Dermis blood vessel endothelial cell (primary cell): ENCODE measurements at places on chromosomes 16 and 17.

DNA sequence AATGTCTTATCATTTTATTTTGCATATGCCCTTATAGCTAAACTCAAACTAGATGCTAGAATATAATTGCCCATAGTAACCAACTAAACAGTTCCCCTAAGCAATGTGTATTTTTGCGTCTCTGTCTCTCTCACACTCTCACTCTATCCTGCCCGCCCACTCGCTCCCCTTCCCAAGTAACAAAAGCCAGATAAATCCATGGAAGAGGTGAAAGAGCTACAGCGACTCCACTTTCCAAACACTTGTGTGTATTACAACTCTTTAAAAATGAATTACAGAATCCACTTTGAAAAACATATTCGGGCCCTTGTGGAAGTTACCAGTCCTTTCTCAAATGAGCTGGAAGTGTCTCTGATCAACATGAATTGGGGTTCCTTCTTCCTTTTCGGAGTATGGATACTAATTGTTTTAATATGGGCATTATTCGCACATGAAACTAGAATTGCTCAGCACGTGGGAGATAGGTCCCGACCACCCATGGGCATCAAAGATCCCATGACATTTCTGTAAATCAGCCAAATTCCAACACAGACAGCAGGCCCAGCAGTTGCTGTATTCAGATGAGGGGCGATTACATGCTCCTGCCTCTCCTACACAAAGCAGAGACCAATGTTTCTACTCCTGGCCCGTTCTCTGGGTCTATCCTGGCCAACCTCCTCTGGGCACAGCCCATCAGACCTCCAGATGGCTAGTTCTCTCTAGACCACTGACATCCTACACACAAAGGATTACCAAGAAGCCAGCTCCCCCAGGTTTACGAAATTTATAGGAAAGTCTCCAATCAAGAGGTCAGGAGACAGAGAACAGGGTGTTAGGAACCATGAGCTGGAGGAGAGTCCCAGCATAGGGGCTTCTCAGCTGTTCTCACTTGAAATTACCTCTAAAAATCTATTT is 121.5 kb downstream of the ZFHX3 start:
- no peak for DNase-seq

DNA sequence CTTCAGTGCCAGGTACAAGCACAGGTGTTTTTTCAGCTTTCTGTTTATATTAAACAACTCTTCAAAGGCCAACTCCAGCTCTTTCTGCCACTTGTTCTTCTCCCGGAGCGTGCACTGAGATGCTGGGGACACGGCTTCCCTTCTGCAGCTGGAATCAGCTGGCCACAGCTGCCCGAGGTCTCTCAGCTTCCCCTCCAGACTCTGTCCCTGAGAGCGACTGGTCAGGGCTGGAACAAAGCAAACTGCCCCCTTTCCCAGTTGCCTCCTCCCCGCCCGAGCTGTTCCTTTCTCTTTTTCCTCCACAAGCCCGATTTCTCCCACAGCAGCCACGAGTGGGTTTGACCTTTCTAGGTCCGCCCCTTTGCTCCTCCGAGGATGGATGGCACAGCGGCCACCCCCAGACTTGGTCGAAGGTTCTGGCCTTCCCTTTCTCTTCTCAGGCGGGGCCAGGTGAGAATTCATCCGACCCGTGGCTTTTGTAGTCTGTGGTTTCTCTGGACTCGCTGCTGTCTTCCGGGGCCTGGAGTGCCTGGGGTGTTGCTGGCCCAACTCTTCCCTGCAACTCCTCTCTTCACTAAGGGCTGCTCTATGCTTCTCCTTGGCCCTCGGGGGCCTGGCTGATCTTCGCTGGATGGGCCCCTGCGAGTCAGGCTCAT is 11.5 kb downstream of the CEP295NL start:
- DNase-seq, result no peak

GRCh38 chr17:14737984-14738651 is 437.2 kb downstream of the HS3ST3B1 start:
- no peak for DNase-seq

- DNase-seq, result no peak
Observed at GRCh38 chr16:7420843-7421242, 88.2 kb downstream of the RBFOX1 start.

GRCh38 chr16:58733671-58734458 is at the start of gene GOT2:
Gene GOT2 (minus strand): TSS chr16:58734316. CDS start chr16:58734228, 88 bp downstream.
- DNase-seq, result peak; percentile 94

DNA sequence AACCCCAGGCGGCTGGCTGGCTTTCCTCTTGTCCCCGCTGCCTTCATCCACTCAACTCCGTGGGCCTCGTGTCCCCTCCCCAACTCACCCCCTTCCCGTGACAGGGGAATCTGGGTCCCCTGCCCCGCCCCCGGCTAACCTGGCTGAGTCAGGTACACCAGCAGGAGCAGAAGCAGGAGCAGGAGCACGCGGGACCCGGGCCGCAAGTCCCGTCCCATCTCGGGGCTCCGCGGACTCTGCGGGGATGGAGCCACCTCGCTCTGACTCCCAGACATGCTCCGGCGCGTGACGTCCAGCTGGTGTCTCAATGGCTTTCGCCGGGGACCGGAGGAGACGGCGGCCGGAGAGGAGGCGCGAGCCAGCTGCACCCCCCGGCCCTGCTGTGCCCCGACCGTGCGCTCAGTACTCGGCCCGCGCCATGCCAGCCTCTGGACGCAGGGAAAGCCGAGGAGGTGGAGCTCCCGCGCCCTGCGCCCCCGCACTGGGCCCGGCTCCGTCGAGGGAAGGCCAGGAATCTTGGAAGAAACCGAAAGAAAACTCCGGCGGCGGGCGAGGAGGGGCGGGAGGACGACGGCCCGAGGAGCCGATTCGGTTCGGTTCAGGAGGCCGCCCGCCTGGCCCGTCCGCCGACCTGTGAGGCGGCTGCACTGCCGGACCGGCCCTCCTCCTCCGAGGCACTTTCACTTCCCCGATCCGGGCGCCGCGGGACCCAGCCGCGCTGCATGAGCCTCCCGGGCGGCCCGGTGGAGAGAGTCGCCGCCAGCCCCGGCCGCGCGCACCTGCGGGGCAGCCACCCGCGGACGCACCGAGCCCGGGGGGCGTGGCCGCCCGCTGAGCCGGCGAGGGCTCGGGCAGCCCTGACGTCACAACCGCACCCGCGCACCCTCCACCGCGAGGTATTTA is at the start of the genes CXCL16 and ZMYND15:
CXCL16 (minus strand) TSS at position 807 of the 903 bp plus-strand sequence; CDS start at position 218, 589 bp downstream.
ZMYND15 (plus strand) TSS at position 712 of the 903 bp plus-strand sequence. CDS start 716 bp downstream, outside the sequence.
- peak; percentile 55 for DNase-seq

- no peak for DNase-seq
Observed at GRCh38 chr17:35377068-35377467, 3.6 kb upstream of the SLFN11 start.

DNA sequence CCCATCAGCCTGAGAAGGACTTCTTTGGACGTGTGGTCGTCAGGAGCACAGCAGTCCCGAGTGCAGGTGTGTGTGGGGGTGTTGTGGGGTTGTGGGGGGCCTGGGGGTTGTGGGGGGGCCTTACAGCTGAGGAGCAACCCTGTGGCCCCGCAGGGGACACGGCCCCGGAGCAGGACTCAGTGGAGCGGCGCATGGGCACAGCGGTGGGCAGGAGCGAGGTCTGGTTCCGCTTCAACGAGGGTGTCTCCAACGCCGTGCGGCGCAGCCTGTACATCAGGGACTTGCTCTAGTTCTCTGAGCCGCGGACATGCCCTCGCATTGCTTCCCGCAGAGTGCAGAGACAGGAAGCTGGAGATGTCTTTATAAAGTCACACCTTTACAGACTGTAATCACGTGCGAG is 2.8 kb downstream of the GNG13 start:
- no peak for DNase-seq

- DNase-seq, result peak; percentile 84
Observed at GRCh38 chr17:2053380-2054261, 1.3 kb upstream of the HIC1 start.
